ENCODE measurements at places on chromosomes 6 and 20.

- DNase-seq, result no peak
Measured at GRCh38 chr20:40646813-40647212, 42.2 kb downstream of the MAFB start.

DNA sequence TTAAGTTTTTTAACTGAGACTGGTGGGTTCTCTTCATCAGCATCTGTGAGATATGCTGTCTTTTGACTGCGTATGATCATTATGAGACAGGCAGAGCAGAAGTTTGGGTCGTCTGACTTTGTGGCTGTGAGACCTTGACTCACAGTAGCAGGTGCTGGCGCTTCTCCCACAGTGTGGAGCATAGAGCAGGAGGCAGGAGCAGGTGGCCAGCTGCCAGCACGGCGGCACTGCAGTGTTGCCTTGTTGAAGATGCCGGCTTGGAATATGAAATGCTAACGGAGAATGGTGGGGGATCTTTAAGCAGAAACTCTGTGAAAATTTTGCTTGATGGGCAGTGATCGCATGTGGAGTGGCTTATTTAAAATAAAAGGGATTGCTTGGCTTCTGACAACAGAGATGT is 105.0 kb downstream of the TIAM2 start:
- DNase-seq, result no peak

DNA sequence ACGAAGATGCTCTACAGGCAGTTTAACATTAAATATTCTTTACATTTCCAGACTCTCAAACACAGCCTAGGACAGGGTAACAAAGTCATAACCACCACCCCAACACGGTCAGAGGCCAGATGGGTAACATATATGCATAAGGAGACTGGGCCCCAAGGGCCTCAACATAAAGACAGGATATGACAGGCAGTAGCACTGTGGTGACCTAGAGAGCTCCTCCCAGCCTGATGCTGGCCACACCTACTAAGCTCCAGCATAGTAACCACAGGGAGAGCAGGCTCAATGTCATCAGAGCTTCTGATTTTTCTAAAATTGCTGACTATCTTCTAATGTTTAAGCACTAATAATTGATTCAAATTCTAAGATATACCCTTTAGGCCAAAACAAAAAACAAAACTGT is 21.7 kb downstream of the SMLR1 start:
- no peak for DNase-seq

GRCh38 chr20:46330072-46330763 is 21.9 kb upstream of the CDH22 start:
- DNase-seq, result no peak

DNA sequence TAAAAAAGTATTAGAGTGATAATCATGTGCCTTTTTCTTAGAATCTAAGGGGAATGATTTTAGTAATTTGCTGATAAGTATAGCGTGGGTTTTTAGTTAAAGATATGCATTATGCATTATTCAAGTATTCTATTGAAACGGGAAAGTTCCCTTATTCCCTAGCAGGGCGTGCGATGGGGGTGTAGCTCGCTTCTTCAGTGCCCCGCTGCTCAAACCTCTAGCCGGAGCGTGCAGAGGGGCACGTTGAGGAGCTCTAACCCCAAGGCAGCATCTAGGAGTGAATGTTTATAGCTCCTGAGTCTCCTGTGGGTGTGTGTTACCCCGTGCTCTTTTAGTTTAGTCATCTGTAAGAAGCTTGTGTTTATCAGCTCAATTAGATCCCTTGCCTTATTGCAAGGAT is 1339.5 kb upstream of the MAP3K7 start:
- DNase-seq, result no peak

GRCh38 chr6:86619428-86619827 is 317.9 kb upstream of the HTR1E start:
- DNase-seq, result no peak

DNA sequence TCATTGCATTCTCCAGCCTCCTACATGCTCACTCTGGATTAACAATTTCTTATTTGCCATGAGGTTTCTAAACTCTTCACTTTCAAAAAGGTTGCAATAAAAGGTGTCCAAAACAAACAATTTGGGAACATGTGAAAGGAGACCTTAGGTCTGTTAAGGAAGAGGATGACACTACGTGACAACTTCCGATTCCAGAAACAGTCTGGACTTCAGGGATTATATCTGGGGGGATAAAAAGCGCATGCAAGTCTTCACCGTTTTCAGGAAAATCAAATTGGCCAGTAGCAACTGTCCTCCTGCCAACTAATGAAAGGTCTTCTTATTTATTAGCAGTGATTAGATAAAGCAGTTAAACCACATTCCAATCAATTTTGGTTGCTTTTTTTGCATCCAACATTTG is 1.8 kb downstream of the ZDHHC14 start:
- no peak for DNase-seq

GRCh38 chr6:112207131-112207530 is 47.2 kb downstream of the LAMA4 start:
- no peak for DNase-seq

- DNase-seq, result no peak
Measured at GRCh38 chr6:154824076-154824475, 90.9 kb downstream of the SCAF8 start.

DNA sequence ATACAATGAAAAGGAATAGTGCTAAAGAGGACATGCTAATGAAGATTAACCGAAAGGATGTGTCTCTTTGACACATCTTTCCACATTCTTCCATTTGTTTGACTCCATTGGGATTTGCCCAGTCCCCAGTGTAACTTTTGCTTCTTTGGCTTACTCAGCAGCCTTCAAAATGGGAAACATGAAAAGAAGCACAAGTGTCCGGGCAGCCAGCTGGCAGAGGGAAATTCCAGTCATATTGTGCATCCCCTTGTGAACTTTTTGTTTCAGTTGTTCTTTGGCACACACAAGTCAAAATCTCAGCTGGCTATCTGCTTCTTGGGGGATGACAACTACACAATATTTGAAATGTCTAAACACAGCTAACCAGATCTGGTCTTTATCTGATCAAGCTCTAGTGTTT is 157.4 kb downstream of the OGFRL1 start:
- no peak for DNase-seq

- DNase-seq, result no peak
Measured at GRCh38 chr20:19330731-19331130, 118.3 kb downstream of the SLC24A3 start.

DNA sequence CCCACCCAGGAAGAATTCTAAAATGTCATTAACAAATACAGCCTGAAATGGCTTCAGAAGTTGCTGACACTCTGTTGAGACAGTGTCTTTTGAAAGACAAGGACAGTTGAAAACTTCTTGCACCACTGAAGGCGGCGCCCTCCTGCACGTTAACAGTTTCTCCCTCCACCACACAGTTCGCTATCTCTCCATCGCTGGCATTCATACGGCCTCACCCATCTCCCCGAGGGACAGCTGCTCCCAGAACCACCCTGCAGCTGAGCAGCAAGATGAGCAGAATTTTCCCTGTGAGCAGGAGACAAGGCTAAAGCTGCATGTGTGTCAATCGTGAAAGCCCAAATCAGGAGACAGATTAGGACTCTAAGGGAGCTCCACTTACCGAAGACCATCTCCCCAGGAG is 113.3 kb downstream of the LY86 start:
- no peak for DNase-seq

DNA sequence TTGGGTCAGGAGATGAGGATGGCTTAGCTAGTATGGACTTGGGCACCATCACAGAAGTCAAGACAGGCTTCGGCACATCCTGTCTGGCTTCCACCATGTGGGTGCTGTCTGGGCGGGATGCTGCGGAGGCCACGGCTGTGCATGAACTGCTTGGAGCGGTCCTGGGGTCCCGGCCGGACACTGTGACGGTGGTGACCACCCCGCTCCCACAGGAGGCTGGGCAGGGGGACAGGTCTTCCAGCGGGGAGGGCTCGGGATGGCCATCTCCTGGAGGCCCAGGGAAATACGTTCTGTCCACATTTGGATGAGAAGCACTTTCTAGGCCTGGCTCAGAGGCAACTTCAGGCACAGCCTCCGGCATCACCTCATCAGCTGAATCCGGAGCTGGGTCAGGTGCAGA is 32.1 kb upstream of the TCFL5 start:
- DNase-seq, result no peak

DNA sequence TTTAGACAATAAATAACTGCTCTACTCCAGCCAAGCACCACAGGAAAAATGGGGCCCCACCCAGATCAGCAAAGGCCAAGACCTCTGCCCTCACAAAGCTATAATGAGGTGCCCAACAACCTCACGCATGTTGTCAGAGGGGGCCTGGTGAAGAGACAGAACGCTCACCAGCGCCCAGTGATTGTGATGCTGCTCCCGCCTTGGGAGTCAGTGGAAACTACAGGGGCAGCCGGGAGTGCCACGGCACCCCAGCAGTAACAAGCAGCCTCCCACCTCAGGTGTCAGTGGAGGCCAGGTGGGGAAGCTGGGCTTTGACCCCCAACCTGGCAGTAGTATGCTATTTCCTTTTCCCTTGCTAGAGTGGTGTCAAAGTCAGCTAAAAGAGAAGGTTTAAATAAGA is 47.4 kb downstream of the TCP11 start:
- DNase-seq, result no peak

- DNase-seq, result no peak
Measured at GRCh38 chr20:23608251-23608846, 2.6 kb upstream of the CST9 start.

GRCh38 chr6:27593200-27593818 is 120.4 kb upstream of the ZNF184 start:
- no peak for DNase-seq

- DNase-seq, result no peak
Measured at GRCh38 chr6:140932909-140933308, 1199.8 kb upstream of the GJE1 start.

GRCh38 chr20:58043236-58044140 is 185.0 kb downstream of the ANKRD60 start:
- no peak for DNase-seq

- no peak for DNase-seq
Measured at GRCh38 chr6:51617751-51618150, 469.7 kb downstream of the PKHD1 start.

GRCh38 chr20:17457079-17457478 is 74.1 kb downstream of the BFSP1 start:
- no peak for DNase-seq

DNA sequence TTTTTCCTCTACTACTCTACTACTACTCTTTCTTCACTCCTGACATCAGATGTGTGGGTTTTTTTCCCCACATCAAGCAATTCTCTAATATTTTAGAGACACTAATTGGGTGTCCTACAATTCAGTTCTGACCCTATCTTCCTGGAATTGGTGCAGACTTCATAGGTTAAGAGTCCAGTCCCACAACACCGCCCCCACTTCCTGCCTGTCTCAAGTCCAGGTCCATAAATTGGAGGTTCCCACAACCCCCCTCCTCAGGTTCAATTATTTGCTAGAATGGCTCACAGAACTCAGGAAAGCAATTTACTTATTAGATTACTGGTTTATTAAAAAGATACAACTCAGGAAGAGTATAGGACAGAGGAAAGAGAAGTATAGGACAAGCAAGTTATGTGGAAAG is 25.7 kb upstream of the SLC2A12 start:
- no peak for DNase-seq

GRCh38 chr6:49841424-49841823 is 24.9 kb downstream of the CRISP1 start:
- no peak for DNase-seq

DNA sequence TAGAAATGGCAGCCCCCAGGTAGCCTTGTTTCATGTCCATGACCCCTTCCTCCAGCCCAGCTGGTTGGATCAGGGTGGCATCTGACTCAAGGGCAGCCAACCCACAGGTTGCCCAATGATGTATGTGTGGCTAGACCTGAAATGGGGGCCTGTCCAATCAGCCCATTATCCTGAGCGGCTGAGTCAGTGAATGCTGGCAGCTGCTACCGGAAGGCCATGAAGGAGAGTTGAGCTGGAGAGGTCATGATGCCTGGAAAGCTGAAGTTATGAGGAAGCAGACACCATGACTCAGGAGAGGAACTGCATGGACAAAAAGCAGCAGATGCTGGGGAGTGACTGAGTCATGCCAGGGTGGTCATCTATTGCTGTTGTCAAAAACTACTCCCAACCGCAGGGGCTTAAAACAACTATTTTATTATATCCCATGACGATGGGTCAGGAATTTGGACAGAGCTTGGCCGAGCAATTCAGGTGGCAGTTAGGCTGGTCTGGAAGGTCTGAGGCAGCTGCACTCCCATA is 67.3 kb downstream of the MDGA1 start:
- DNase-seq, result no peak

GRCh38 chr6:25232479-25232878 is 46.7 kb upstream of the CARMIL1 start:
- DNase-seq, result no peak

DNA sequence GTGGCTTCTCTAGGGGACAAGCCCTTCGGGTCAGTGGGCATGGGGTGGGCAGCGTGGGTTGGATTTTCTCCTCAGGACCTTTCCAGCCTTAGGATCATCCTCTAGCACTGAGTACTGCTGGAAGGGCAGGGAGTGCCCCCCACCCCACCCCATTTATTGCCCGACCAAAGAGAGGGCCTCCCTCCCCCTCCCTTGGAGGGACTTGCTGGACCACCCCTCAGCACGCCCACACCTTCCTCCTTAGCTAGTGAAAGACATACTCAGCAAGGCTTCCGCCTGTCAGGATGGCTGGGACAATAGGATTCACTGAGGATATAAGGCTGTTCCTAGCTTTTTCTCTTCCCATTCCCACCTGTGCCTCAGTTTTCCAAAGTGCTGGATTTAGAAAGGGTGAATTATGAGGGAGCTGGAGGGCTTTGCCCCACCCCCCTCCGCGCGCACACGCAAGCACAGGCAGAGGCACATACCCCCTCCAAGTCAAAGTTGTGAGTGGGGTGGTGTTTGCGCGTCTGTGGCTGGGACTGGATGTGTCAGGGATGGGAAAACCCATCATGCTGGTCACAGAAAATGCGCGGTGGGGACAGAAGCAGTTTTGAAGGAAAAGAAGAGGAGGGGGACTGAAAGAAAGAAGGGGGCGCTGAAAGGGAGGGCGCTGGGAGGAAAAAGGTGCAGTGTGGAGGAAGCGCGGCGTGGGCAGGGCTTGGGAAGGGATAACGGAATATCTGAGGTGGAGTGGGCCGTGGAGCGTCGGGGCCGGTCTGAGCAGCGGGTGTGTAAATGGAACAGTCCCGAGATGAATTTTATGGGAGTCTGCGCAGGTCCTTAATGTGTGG is 693 bp upstream of the SLC29A1 start:
- no peak for DNase-seq

DNA sequence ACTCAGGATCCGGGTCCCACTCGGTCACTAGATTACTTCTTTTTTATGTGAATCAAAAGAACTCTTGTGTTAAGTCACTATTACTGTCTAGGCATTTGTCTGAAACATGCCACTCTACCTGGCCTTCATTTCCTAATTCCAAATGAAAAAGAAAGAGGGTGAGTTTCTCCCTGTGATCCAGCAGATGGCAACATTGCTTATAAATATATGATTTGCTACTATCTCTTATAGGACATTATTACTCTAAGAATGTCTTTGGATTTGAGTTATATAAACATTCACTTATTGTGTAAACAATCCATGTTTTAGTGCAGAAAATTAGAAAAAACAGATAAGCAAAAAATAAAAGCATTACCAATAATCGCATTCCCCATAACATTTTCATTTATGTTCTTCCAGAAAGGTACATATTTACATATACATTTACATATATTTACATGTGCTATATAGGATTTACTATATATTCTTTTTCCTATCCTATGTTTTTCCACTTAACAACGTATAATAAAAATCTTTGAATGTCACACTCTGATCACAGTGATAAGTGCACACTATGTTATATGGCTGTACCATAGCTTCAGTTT is 66.9 kb downstream of the FAXC start:
- no peak for DNase-seq

All from left renal pelvis (tissue), 4 donors.